NCI-H524 (cell line): ENCODE measurements at places on chromosomes 4 and X.

- DNase-seq, result peak; percentile 75
These were observed 251.5 kb upstream of the RASGEF1B start for GRCh38 chr4:81723019-81723884.

GRCh38 chr4:80540785-80541469 lies 205.4 kb downstream of the CFAP299 start:
- no peak for DNase-seq

DNA sequence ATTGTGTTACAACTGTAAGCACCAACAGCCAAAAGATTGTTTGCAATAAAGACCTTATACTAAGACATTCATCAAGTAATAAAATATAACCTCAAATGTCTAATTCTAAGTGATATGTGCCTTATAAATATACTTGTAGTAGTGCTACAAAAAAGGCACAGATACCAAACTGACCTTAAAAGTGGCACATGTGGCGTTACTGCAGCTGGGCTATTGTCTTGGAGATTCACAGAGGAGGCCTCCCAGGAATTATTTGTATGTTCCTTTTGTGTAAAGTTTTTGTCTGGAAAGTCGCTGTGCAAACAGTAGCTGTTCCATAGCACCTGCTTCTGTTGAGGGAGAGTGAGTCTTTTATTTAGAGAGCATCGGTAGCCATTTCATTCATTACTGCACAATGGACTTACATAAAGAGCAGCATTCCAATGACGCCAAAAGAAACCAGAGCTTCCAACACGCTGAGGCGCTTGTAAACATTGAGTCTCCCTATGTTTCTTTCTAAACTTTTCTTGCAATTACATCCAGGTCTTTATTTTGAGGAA lies 143.7 kb downstream of the RPA4 start:
- DNase-seq, result no peak

- DNase-seq, result no peak
These were observed 216.6 kb upstream of the SLC7A11 start for GRCh38 chr4:138458751-138459150.

DNA sequence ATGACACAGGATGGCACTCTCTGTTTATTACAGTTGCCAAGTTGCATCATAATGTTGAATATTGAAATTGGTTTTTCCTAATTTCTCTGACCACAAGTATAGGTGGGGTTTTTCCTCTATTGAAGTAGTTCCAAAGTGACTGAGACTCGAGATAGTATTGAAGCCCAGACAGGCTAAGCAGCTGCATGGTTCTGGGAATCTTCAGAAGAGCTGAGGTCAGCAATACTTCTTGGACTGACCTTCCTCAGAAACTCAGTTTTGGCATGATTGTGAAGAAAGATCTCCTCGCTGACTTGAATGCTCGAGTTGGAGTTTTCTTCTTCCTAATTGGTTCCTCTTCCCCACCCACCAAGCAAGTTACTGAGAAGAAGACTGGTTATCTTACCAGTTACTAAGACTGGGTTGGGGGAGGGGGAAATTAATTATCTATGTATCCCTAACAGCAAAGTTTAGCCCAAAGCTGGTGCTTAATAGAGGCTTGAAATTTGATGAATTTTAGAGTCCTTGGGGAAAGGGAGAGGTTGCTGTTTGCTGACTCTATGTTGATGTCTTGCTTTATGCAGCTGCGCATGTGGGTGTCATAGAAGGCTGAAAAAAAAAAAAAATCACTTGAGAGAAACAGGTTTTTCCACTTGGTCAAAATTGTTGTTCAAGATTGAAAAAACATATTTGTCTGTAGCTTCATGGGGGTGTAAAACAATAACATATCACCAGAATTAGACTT lies 91.1 kb downstream of the P2RY10 start:
- DNase-seq, result no peak

DNA sequence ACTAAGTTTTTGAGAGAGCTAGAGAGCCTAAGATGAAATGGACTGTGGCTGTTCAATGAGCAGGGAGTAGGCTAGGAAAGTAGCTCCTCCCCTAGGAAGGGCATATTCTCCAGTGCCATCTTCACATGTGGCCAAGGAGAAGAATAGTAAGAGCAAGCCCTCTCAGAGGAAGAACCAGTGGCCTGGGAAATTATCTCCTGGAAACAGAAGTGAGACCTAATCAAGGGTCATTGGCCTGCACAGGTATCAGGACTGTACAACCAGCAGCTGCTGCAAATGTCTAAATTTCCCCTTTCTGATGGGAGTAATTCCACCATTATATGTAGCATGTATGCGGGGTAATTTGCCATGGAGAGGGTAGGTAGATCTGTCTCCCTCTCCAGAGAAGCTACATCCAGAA lies 334.8 kb upstream of the RASGEF1B start:
- DNase-seq, result no peak

DNA sequence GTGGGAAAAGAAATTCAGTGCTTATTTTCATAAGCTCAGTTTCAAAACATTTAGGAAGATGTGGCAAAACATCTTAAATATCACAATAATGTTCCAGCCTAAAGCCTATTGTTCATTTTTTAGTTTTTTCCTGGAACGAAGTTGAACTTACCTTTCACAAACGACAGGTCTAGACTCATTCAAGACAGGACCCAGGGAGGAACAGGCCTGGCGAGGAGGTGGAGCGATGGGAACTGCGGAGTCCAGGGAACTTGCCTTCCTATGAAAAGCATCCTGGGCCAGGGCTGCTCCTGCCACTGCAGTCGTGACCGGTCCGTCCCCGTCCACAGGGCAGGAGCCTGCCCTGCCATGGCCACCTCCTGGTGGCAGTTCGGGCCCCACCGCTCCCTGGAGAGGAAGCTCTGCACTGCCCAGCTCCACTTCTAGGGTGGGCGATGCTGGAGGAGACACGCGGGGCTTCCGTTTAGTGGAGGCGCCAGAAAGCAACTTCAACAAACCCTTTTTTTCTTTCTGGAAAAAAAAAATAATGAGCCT lies 96.7 kb upstream of the CBR4 start:
- no peak for DNase-seq
